Activated naive CD8-positive, alpha-beta T cell treated with anti-CD3 and anti-CD28 coated beads for 36 hours (primary cell): ENCODE measurements at places on chromosomes 1 and 21. TPM values are rescaled to one million over a fixed set of nuclear protein-coding genes. Genes with fewer than 3 reads are reported as not detected.

The OBSCN gene
- total RNA-seq: 13.7 TPM

The NBPF1 gene
- 5.5 TPM for total RNA-seq

The PTPN22 gene
- 68.4 TPM for total RNA-seq

The EBNA1BP2 gene
- 167 TPM for total RNA-seq

The OR10J1 gene
- not detected for total RNA-seq

The FOXJ3 gene
- total RNA-seq: 43.7 TPM

The FAM72C gene
- total RNA-seq: 8.8 TPM

The SV2A gene
- total RNA-seq: 12.8 TPM

The UBXN10 gene
- 1.2 TPM for total RNA-seq

The ZNF670 gene
- total RNA-seq: 5.5 TPM

The TUFT1 gene
- 2.3 TPM for total RNA-seq

The CASQ1 gene
- total RNA-seq: not detected

The IL6R gene
- total RNA-seq: 2.4 TPM

The ARMH1 gene
- 139 TPM for total RNA-seq

The TEKT2 gene
- total RNA-seq: not detected

The PITHD1 gene
- 92.3 TPM for total RNA-seq

The SLC30A1 gene
- total RNA-seq: 11.3 TPM

The AGO3 gene
- 24.5 TPM for total RNA-seq

The HAPLN2 gene
- total RNA-seq: not detected

The NHLH1 gene
- 0.52 TPM for total RNA-seq

The PTPN7 gene
- total RNA-seq: 317 TPM
